Transverse colon (tissue), 4 donors: ENCODE measurements at places on chromosomes 12 and 14. TPM values are rescaled to one million over a fixed set of nuclear protein-coding genes. Genes with fewer than 3 reads are reported as not detected.

CERS5 gene
- 23.5 TPM for total RNA-seq

FOXG1 gene
- not detected for total RNA-seq

- DNase-seq, result no peak
Measured at GRCh38 chr14:94381149-94382030, 7.0 kb downstream of the SERPINA1 start.

- no peak for DNase-seq
Measured at GRCh38 chr12:96850676-96851075, 56.4 kb upstream of the NEDD1 start.

DNA sequence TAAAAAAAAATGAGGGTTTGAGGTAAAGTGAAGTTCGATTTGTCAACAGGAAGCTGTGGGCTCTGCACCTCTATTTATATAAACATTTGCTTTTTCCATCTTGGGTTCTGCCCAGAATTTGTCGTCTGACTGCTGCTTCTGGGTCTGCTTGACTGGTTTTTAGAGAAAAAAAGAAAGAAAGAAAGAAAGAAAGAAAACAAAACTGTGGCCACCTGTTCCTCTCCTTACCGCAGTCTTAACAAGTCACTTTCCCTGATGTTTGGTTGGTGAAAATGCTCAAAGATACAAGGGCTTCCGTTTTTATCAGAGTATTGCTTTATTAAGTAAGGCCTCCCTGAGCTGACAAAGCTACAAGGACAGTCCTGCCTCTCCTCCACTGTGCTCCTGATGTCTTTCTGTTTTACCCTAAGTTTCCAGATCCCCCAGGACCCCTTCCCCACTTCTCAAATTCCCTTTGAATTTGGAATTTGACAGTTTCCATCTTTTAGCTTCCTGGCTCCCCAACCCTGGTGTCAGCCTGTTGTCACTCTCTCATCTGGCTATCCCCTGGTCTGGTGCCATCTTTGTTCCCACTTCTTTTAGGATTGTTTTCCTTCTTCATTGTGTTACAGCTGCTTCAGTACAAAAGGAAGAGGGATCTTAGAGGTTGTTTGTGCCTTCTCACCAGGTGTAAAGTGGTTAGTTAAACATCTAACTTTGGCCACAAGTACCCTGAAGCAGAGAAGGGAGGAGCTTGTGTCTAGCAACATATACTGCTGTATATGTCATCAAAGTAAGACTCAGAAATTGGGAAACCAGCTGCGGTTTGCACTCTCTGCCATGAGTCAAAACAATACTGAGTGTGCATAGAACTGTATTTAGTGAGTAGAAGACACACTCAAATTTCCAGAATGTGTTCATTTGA, 18.0 kb downstream of the MFAP5 start:
- DNase-seq, result no peak
